NCI-H460 (cell line): ENCODE measurements at places on chromosomes 2 and 18.

DNA sequence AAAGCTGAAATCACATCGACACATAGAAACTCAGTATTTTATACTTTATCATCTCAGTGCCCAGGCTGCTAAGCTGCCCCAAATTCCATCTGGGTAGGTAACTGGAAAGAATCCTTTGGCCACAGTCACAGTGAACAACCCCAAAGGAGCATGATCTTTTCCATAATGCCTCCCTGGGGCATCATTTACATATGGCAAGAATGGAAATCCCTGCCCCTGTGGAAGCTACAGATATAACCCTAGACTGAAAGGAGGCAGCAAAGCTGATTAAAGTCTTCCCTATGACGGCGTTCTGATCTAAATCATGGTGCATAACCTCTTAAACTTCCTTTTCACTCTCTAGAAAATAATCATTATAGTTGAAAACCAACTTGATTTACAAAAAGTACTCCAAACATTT is 41.5 kb downstream of the MAP3K19 start:
- no peak for DNase-seq

DNA sequence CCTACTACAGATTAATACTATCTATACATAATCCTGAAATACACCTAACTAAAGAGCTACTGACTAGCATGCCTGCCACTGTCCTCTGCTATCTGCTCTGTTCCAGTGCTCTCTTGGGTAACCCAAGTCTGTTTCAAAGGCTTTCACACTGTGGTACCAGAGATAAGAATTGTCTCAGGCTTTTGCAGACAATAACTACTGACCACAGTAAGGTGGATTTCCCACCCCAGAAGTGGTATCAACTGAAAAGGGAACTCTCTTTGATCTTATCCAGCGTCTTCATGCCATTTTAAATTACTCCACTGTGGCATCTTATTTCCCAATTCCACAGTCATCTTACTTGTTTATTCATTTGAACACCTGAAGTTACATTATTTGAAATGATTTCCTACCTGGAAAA is 190.2 kb downstream of the IKZF2 start:
- DNase-seq = no peak

GRCh38 chr2:8882094-8882493 is 44.7 kb upstream of the KIDINS220 start:
- no peak for DNase-seq

- DNase-seq = no peak
Measured at GRCh38 chr2:36371070-36371874, 15.7 kb downstream of the CRIM1 start.

- no peak for DNase-seq
Measured at GRCh38 chr18:8242151-8242696, 367.0 kb upstream of the RAB12 start.

DNA sequence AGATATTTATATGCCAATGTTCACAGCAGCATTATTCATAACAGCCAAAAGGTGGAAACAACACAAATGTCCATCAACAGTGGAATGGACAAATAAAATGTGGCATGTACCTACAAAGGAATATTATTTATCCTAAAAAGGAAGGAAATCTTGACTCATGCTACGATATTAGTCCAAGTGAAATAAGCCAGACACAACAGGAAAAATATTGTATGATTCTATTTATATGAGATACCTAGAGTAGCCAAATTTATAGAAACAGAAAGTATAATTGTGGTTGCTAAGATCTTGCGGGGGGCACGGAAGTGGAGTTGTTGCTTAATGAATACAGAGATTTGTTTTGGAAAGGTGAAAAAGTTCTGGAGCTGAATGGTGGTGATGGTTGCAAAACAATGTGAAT is 33.0 kb upstream of the CCDC150 start:
- DNase-seq = no peak

DNA sequence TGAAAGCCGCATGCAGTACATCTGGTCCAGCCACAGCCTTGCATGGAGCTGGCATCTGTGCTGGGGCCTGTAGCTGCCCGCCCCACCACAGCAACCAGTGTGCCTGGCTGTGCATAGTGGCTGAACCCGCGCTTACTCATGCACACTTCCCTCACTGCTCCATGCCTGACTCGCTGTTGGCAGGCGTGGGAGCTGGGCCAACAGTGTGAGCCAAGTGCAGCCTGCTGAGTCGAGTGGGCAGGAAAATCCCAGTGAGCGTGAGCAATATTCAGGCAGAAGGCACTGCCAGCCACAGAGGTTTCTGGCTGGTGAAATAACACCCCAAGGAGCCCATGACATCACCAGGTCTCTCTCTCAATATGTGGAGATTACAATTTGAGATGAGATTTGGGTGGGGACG is 1674.1 kb upstream of the TMEFF2 start:
- no peak for DNase-seq
